Activated CD4-positive, alpha-beta T cell treated with anti-CD3 and anti-CD28 coated beads, Interleukin-2, amount 50 U/mL, for 16 hours (primary cell): ENCODE measurements at places on chromosomes 2 and 18.

DNA sequence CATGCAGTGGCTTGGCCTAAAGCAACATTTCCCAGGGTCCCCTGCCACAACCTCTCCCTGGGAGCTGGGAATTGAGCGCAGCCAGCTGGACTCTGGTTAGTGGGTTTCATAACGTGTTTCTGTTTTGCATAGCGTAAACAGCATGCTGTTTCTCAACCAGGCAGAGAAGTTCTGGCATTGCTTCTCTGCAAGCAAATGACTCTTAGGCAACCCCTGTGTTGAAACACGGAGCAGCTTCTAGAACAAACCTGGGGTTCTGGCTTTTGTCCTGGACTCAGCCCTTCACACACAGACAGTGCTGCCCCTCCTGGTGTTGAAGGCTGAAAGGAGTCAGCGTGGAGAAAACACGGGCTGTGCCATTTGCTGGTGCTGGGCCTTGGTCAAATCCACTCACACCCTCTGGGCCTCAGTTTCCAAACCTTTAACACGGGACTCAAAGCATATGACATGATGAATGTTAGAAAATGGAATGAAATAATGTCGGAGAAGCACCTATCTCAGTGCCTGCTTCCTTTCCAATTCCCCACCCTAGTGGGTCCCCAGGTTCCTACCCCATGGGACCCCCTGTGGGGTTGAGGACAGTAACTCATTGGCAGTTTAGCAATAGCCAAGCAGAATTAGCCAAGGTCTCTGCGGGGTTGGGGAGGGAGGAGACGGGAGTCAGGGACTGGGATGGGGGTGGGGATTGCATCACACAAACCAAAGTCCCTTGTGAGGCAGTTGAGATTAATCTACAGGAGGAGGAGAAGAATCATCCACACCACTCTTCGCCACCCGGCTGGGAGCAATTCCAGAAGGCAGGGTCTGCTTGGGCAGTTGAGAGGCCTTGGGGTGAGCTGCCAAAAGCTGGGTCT, 30.2 kb upstream of the IL1R2 start:
- no peak for DNase-seq

- DNase-seq: no peak
Measured at GRCh38 chr2:40421631-40422297, 30.1 kb downstream of the SLC8A1 start.

- no peak for DNase-seq
Measured at GRCh38 chr2:84839851-84840250, 41.0 kb downstream of the TRABD2A start.

DNA sequence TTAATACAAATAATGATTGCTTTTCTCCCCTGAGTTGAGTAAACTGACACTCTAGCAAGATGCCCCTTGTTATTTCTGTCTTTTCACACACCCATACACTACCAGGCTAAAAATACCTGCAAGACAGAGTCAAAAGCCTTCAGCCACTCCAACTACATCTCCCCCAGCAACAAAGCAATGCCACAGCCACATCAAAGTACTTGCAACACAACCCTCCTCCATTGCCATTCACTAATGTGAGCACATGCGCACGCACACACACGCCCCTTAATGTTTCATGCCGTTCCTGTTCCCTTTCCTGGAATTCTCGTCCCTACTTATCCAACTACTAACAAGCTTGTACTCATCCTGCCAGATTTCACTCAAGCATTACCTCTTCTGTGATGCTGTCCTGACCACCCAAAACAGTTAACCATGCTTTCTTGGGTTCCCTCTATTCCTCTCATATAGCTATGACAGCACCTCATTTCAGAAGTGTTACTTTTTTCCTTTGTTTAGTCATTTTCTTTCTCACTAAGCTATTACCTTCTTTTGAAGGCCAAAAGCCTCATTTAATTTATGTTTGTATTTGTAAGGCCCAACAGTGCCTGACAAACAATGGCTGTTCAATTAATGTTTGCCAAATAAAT, 29.6 kb downstream of the SLC25A12 start:
- DNase-seq: peak; percentile 18

GRCh38 chr2:98985905-98986666, 50.1 kb upstream of the CRACDL start:
- DNase-seq: peak; percentile 18

- no peak for DNase-seq
Measured at GRCh38 chr18:7514796-7515440, 52.2 kb upstream of the PTPRM start.

DNA sequence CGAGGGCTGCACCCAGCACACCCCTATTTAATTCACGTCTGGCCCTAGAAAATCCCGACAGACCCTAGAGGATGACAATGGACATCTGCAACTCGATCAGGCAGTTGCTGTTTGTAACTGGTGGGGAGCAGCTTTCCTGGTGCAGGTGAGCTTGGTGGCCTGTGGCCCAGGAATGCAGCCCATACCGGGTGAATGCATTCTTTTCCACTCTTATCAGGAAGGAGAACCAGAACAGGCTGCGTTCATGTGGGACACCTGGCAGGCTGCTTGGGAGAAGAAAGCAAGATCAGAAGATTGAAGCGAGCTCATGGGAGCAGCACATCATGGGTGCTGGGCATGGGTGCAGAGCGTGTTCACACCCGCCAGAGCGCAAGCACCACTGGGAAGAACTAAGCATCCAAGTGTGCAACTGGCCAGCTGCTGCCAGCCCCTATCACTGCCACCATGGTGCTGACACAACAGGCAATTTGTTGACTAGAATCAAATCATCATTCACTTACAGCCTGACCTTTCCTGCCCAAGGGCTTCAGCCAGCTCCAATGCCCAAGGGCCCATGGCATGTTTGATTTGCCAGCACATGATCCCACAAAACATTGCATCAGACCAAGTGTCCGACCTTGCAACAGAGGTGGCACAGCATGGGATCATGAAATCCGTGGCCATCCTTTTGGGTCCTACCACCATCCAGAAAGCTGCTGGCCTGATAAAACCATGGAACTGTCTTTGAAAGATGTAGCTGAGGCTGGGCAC, 241.7 kb upstream of the ID2 start:
- no peak for DNase-seq
